Chondrocyte (in vitro differentiated cells): ENCODE measurements at places on chromosomes 7 and 10. TPM values are rescaled to one million over a fixed set of nuclear protein-coding genes. Genes with fewer than 3 reads are reported as not detected.
A peak's percentile ranks its signal among the peaks of the same experiment; 100 is the strongest.

Gene HKDC1
- total RNA-seq, result 0.24 to 4.0 TPM (median 3.8 TPM) in 3 replicates

Gene AGR2
- total RNA-seq, result not detected in 3 replicates

Gene GFRA1
- total RNA-seq, result 35.7 to 79.7 TPM (median 73.3 TPM) in 3 replicates

DNA sequence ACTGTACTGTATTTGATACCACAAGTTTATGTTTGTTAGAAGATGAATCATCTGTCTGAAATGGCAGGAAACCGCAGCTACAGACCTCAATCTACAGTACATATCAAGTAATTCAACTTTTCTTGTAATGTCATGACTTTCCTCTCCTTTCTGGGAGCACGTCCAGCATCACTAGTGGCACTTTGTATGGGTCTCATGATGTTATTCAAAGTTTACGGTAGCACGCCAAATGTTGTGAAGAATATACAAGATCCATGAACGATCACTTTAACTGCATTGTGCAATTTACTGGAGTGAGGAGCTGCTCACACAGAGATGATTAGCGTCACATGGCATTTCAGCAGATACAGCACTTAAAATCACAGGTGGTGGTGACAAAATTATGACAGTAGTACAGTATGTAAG lies 257.8 kb upstream of the GNAI1 start:
- DNase-seq, result no peak

GRCh38 chr10:24762966-24763623 lies 39.4 kb upstream of the ARHGAP21 start:
- no peak for DNase-seq

- DNase-seq, result no peak
Measured at GRCh38 chr10:21720090-21720489, 186.1 kb downstream of the MLLT10 start.

GRCh38 chr10:103936022-103936421 lies 18.0 kb upstream of the STN1 start:
- DNase-seq, result no peak

DNA sequence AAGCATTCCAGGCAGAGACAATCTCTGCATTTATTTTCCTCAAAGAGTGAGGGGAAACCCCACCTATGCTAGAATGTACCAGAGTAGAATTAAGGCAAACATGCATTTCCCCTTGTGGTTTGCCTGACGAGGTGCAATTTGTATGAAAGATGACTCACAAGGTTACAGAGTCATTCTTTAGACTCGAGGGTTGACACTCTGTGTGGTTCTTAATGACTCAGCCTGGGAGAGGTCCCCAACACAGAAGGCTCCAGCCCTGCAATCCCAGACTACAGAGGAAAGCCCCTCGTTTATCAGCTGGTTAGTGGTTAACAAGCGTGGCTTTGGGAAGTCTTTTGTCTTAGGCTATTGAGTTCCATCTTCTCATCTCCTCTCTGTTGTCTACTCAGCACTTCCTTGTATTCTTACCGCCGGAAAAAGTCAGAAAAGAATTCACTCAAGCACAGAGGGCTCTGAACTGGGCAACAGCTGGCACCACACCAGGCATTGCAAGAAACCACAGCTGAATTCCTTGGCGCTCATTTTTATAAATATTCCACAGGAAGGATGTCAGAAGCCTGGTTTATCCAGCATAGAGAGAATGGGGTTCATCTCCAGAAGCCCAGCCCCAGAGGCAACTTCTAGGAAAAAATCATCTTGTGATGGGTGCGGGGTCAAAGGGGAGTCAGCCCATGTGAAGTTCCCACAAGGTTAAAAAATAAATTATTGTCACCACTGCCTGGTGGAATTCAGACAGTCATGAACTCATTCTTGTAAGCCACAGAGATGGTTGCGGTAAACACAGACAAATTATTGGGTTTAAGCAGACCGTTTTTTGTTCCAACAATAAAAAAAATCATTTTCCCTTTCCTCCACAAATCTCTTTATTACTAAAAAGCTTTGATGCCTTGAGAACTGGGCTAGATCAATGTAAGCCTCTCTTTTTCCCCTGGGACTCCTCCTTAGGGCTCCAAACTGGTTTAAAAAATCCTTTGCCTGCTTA lies 24.5 kb upstream of the SVIL start:
- DNase-seq, result no peak

DNA sequence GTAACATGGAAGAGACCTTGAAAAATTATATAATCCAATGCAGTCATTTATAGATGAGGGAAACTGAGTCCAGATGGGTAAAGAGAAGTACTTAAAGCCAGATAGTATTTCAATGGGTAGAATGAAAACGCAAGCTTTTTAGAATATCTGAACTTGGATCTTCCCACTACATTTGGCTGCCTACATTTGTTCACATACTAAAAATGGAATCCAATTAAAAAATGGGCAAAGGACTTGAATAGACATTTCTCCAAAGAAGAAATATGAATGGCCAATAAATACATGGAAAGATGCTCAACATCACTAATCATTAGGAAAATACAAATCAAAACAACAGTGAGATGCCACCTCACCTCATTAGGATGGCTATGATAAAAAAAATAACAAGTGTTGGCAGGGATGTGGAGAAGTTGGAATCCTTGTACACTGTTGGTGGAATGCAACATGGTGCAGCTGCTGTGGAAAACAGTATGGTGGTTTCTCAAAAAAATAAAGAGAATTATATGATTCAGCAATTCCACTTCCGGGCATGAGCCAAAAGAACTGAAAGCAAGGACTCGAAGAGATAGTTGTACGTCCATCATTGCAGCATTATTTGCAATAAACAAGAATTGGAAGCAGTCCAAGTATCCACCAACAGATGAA lies 188.0 kb downstream of the FRMD4A start:
- no peak for DNase-seq

Gene PRKAG2
- 16.1 to 35.4 TPM (median 33.6 TPM) in 3 replicates for total RNA-seq

Gene CALML5
- not detected in 3 replicates for total RNA-seq

DNA sequence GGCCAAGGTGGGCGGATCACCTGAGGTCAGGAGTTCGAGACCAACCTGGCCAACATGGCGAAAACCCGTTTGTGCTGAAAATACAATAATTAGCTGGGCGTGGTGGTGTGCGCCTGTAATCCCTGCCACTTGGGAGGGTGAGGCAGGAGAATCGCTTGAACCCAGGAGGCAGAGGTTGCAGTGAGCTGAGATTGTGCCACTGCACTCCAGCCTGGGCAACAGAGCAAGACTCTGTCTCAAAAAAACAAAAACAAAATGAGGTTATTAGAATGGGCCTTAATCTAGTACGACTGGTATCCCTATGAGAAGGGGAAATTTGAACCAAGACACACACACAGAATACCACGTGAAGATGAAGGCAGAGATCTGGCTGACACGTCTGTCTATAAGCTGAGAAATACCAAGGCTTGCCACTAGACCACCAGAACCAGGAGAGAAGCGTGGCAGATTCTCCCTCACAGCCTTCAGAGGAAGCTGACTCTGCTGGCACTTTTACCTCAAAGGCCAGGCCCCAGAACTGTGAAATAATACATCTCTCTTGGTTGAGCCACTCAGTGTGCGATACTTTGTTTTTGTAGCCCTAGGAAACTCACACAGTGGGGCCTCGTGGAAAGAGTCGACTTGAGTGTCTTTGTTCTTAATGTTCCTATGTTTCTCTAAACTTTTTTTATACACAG lies 59.6 kb downstream of the TMEM209 start:
- DNase-seq, result no peak

DNA sequence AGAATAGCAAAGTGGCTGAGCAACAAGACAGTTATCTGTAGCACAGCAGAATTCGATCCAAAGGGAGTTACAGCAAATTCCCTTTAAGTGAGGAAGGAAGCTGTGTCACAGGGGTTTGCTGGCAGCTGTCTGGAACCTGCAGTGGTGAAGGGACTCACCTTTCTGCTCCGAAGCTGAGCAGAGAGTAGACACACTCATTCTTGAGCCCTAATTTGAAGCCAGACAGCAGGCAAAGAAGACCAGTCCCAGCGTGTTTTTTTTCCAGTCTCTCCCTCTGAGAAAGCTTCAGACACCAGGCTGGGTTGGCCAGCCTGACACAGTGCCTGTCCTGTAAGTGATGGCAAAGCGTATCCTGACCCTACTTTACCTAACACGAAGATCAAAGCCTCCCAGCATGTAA lies 210.7 kb downstream of the TRIL start:
- no peak for DNase-seq

DNA sequence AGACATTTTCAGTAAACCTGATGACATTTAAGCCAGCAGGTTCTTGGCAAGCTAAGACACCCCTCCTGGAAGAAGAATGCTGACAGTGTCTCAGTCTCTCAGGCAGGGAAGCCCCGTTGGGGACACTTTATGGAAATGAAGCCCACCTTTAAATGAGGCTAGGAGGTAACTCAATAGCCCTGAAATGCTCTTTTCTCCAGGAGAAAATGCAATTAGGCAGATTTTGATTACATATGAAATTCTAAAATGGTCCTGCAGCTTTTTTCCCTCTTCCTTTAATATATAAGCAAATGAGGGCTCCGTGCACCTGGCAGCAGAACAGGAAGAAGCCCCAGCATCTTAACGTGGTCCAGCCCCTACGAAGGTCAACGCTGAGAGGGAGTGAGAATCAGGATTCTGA lies 65.8 kb upstream of the CHST15 start:
- DNase-seq, result no peak

Gene HSPA14
- 6.8 to 10.2 TPM (median 7.0 TPM) in 3 replicates for total RNA-seq

DNA sequence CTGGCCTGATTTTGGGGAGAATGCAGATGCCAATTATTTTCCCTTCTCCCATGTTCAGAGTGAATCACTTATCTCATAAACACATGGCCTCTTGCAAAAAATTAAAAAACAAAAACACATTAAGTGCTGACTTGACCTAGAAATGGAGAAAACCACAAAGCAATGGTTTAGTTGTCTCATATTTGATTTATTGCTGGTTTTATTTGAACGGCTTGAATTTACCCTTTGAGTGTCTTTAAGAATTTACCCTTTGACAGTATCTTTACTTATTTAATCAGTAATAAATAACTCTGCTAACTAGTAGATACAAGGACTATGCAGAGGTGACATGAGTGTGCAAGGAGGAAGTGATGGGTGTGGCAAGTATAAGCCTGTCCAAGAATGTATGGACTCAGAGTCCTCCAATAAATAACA lies 68.1 kb upstream of the GSDME start:
- DNase-seq, result no peak

Gene CCDC3
- total RNA-seq, result 32.4 to 145 TPM (median 141 TPM) in 3 replicates

GRCh38 chr10:32943395-32943794 lies 14.6 kb downstream of the ITGB1 start:
- DNase-seq, result no peak

Gene ANKRD22
- not detected in 3 replicates for total RNA-seq

- DNase-seq, result no peak
Measured at GRCh38 chr10:11886138-11886474, 63.0 kb downstream of the PROSER2 start.

GRCh38 chr7:131224996-131225395 lies 102.7 kb upstream of the MKLN1 start:
- DNase-seq, result no peak

- DNase-seq, result no peak
Measured at GRCh38 chr10:519716-520401, 169.6 kb downstream of the DIP2C start.

DNA sequence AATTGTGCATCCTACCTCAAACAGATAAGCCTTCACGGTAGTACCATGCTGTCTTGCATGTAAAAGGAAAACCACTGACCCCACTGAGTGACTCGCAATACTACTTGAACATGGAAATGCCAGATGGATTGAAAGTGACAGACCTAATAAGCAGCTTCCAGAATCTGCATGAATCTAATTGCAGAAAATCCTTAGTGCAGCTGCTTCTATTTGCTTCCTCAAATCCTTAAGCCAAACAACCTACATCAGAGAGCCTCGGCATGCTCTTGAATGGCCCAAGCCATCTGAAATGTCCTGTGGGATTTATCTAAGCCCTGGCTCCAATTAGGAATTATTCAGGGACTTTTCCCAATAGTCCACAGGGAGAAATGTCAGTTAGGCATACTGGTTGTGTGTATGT lies 509.5 kb upstream of the CELF2 start:
- DNase-seq, result no peak

Gene GDF2
- total RNA-seq, result not detected in 3 replicates

Gene NODAL
- total RNA-seq, result 0.49 TPM in 1 of 3 replicates, not detected in the others

Gene ASZ1
- total RNA-seq, result not detected in 3 replicates

Gene BMPER
- total RNA-seq, result 0.30 to 0.63 TPM (median 0.62 TPM) in 3 replicates

DNA sequence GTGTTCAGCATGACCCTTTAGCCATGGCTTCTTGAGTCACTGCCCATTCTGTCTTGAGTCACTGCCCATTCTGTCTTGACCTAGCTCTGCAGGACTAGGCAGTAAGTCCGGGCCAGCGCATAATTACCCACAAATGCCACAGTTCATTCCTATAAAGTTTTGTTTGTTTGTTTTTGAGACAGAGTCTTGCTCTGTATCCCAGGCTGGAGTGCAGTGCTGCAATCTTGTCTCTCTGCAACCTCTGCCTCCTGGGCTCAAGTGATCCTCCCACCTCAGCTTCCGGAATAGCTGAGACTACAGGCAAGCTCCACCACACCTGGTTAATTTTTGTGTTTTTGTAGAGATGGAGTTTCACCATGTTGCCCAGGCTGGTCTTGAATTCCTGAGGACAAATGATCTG lies 32.7 kb upstream of the TARP start:
- DNase-seq, result no peak

DNA sequence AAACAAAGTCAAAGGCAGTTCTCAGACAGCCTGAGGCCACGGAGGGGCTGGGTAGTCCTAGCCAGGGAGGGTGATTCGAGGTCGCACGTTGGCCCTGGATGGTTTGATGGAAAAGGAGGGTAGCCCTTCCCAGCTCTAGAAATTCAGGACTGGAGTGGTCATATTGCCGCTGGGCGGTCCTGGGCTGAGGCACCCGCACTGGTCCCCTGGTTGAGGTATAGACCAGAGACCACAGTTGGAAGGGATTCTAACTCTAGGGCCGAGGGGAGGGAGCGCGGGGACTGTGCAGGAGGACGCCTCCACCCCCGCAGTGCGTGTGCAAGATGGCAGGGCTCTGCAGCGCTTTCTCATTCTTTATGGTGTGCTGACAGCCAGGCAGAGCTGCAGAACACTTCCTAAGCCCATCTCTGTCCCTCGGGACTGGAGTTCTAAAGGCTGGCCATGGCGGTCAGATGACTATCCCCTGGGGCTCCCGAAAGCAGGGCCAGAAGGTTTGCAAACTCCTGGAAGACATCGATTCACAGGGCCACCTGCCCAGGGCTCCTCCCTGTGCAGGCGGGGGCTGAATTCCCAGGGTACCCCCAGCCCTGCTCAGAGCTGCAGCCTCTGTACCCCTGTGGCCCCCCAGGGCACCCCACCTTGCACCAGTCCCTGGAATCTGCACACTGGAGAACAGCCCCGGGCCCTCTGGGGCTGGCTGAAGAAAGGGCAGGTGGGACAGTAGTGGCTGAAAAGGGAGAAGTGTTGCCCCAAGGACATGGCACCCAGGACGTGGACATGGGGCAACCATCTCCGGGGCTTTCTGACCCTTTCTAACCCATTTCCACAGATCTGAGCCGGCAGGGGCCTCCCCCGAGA lies 51.0 kb upstream of the ELN start:
- peak; percentile 82 for DNase-seq
